ENCODE measurements at places on chromosomes 16 and 17. TPM values are rescaled to one million over a fixed set of nuclear protein-coding genes. Genes with fewer than 3 reads are reported as not detected.

GRCh38 chr17:82865274-82865673, 25.5 kb upstream of the ZNF750 start:
- DNase-seq = no peak
- no peaks in the 10 kb centered on the region for H3K27me3 ChIP-seq
- no peaks in the 10 kb centered on the region for H3K4me1 ChIP-seq
- H3K27ac ChIP-seq = peak overlapping the region; percentile 5
- H3K36me3 ChIP-seq = no peaks in the 10 kb centered on the region

GRCh38 chr16:56277075-56277474, 85.8 kb downstream of the GNAO1 start:
- H3K27ac ChIP-seq = no peak overlapping the region
- DNase-seq = peak; percentile 34
- no peaks in the 10 kb centered on the region for H3K36me3 ChIP-seq
- no peaks in the 10 kb centered on the region for H3K4me1 ChIP-seq
- H3K4me3 ChIP-seq = no peak overlapping the region
- H3K27me3 ChIP-seq = no peaks in the 10 kb centered on the region

DNA sequence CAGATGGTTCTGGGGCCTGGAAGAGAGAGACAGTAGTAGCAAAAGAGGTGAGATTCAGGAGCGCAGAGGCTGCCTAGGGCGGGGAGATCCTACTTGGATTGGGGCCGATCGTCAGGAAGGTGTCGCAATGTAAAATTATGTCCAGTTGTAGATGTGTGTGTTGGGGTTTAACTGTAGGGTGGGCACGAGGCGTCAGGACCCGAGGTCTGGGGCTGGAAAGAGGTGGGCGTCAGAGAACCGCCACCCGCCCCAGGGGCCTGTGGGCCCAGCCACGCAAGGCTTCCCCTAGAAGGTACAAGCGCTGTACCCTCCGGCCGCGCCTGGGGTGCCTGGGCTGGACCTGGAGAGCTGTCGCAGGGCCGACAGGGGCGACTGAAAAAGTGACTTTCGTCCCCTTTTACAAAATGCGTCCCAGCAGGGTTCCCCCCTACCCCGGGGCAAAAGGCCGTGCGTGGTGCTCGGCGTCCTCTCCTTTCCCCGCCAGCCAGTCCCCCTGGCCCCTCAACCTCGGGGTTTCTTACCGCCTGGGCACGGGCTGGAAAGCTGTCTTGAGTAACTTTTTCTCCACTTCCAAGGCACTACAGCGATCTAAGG, 2.8 kb downstream of the IRX3 start:
- H3K36me3 ChIP-seq = no peaks in the 10 kb centered on the region
- peak overlapping the region; percentile 80 for H3K4me3 ChIP-seq
- DNase-seq = no peak

DNA sequence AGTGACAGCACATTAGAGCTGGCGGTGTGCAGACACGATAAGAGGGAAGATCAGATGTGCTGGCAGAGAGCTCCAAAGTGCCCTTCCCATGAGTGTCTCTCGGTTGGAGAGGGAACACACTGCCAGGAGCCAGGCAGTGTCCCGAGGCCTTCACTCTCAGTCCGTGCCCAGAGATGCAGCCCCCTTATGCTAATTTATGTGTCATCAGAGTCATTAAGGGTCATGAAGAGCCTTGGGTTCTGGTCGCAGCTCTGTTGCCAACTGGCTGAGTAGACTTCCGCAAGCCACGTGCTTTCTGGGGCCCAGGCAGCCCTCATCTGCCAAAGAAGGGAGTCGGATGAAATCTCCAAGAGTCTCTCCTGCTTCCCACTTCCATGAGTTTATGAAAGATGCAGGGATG, 232.5 kb downstream of the MSI2 start:
- no peaks in the 10 kb centered on the region for H3K36me3 ChIP-seq
- no peaks in the 10 kb centered on the region for H3K27me3 ChIP-seq
- no peak overlapping the region for H3K27ac ChIP-seq
- no peak for DNase-seq
- H3K4me1 ChIP-seq = peaks cover 7% of the 10 kb centered on the region
- no peak overlapping the region for H3K4me3 ChIP-seq

- no peaks in the 10 kb centered on the region for H3K4me1 ChIP-seq
- no peak overlapping the region for H3K4me3 ChIP-seq
- H3K36me3 ChIP-seq = no peaks in the 10 kb centered on the region
- no peak for DNase-seq
Measured at GRCh38 chr17:17621254-17621653, 29.7 kb upstream of the PEMT start.

DNA sequence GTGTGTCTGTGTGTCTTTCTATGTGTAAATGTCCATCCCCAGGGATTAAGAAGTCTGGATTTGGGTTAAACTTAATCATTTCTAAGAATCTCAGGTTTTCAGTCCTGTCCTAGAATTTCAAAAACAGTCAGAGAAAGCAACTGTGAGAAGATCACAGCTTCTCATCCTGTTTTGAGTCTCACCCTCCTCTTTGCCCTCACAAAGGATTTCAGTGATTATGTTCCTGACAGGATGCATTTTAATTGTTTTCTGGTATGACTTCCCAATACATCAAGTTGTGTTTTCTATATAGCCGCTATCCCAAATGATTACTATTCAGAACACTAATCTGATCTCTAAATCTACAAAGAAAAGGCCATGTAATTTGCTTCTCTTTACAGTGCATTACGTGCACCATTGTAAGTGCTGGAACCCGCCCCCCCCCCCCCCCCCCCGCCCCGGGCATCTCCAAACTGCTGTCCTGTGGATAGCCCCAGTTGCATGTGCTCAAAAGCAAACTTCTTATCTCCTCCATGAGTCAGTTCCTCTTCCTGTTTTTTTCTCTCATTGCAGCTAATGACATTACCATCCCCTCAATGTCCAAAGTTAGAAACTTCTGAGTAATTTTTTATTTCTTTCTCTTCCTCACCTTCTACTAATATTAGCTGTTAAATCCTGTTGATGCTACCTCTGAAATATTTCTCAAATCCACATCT, 73.9 kb downstream of the CDH13 start:
- DNase-seq = no peak
- H3K27me3 ChIP-seq = peaks cover 10% of the 10 kb centered on the region
- H3K36me3 ChIP-seq = no peaks in the 10 kb centered on the region
- H3K4me1 ChIP-seq = no peaks in the 10 kb centered on the region

DNA sequence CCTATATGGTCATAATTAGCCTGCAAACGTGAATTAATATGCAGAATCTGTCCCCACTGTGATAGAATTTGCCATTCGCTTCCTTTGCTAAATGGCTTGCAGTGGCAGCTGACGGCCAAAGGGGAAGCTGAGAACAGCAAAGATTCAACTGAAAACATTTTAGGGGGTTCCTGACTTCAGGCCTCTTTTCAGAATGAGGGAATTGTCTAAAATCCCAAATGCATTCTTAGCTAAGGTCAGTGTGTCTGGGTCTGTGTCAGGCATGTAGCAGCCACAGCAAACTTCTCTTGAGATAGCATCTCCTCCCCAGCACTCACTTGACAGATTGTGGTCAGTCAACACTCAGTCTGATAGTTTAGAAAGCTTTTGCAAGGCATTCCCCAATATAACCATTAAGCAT, 701.1 kb downstream of the WWOX start:
- DNase-seq = no peak
- H3K27ac ChIP-seq = no peak overlapping the region
- no peaks in the 10 kb centered on the region for H3K4me1 ChIP-seq

GRCh38 chr17:19454074-19454473, 43.0 kb downstream of the RNF112 start:
- H3K27me3 ChIP-seq = no peaks in the 10 kb centered on the region
- H3K27ac ChIP-seq = no peak overlapping the region
- H3K4me3 ChIP-seq = no peak overlapping the region

SLC5A10 gene
- not detected for total RNA-seq

OR1E2 gene
- not detected for total RNA-seq

Measured in breast epithelium (tissue), 4 donors.